ENCODE measurements at places on chromosomes 2 and 18.

DNA sequence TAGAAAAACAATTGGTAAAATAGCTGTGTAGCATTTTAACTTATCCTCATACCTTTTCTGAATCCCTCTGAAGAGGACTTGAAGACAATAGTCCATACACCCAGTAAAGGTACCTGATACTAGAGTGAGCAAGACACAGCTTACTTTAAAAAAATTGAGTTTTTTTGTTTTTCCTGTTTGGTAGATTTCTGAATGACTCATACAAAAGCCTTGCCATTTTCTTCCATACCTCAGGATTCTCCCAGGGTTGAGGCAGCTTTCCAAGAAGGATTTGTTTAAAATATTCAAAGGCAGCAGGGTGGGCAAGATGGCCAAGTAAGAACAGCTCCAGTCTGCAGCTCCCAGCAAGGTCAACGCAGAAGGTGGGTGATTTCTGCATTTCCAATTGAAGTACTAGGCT is 551.0 kb upstream of the LRATD1 start:
- DNase-seq, result no peak

GRCh38 chr2:182672466-182673165 is 43.4 kb upstream of the DNAJC10 start:
- peak; percentile 81 for DNase-seq

- DNase-seq, result no peak
Measured at GRCh38 chr2:77831471-77831870, 309.3 kb upstream of the LRRTM4 start.

- no peak for DNase-seq
Measured at GRCh38 chr2:184610891-184611290, 12.6 kb downstream of the ZNF804A start.

- no peak for DNase-seq
Measured at GRCh38 chr2:84649487-84650142, 133.3 kb downstream of the DNAH6 start.

DNA sequence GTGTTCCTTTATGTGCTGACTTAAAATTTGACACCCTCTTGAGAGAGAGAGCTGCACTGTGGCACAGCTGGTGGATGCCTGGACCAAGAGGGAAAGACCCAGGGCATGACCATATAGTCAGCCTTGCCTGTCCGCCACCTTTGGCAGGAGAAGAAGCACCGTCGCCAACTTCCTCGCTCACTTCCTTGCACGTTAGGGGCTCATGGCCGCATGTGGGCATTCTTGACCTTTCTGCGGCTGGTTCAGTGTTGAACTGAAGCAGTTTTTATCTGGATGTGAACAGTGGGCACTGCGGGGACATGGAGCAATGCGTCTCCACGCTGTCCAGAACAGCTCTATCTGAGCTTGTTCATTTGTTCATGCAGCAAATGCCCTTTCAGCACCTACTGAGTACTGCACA is 66.9 kb downstream of the TRAPPC12 start:
- no peak for DNase-seq

DNA sequence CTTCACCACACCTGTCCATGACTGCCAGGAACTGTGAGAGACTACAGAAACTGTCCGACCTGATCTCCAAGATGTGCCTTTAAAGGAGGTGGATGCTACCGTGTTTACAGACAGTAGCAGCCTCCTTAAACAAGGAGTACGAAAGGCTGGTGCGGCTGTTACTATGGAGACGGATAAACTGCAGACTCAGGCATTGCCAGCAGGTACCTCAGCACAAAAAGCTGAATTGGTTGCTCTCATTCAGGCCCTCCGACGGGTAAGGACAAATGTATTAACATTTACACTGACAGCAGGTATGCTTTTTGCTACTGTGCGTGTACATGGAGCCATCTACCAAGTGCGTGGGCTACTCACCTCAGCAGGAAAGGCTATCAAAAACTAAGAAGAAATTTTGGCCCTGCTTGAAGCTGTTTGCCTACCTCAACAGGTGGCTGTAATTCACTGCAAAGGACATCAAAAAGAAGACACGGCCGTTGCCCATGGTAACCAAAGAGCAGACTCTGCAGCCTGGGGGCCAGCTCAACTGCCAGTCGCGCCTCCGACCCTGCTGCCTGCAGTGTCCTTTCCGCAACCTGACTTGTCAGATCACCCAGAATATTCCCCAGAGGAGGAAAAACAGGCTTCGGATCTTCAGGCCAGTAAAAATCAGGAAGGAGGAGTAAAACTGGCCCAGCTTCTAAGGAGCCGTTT is 30.9 kb downstream of the SKA1 start:
- no peak for DNase-seq

DNA sequence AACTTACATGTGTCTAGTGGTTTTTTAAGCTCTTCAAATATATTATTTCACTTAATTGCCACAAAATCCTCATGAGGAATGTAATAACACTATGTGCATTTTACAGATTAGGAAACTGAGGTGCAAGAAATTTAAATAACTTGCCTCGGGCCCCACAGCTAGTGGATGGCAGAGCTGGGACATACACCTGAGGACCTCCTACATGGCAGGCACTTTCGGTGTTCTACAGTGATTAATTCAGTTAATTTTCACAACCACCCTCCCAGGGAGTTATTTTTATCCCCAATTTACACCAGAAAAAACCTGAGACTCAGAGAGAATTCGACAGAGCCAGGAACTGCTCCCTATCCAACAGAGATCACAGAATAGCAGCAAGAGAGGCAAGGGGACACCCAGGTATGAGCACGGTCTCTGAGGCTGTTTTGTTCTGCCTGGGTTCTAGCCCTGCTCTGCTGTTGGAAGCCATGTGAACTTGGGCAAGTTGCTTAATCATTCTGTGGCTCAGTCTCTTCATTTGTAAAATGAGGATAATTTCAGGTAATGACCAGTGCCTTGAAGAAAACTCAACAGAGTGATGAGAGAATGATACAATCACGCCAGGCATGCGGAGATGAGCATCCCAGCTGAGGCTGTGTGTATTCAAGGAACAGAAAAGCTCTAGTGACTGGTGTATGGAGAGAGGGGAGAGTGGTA is 82.3 kb downstream of the MYCN start:
- no peak for DNase-seq

DNA sequence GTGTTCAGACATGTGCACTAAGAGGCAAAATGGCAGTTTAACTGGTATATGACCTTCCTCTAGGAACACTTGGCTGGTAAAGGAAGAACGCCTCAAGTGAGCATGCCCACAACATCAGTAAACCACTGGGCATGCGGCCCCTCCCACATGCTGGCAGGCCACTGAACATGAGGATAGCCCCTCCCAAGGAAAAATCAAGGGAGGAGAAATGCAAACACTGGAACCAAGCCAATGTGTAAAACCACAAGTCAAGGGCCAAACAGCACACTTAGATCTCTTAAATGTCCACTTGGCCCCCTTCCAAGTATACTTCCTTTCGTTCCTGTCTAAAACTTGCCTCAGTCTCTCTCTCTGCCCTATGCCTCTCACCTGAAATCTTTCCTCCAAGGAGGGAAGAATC is 980.8 kb downstream of the TSN start:
- no peak for DNase-seq

- DNase-seq, result no peak
Measured at GRCh38 chr18:23902396-23902795, 112.2 kb upstream of the TTC39C start.

- DNase-seq, result no peak
Measured at GRCh38 chr2:142495141-142495540, 364.3 kb upstream of the LRP1B start.

- no peak for DNase-seq
Measured at GRCh38 chr2:100113990-100114433, 28.4 kb downstream of the AFF3 start.

DNA sequence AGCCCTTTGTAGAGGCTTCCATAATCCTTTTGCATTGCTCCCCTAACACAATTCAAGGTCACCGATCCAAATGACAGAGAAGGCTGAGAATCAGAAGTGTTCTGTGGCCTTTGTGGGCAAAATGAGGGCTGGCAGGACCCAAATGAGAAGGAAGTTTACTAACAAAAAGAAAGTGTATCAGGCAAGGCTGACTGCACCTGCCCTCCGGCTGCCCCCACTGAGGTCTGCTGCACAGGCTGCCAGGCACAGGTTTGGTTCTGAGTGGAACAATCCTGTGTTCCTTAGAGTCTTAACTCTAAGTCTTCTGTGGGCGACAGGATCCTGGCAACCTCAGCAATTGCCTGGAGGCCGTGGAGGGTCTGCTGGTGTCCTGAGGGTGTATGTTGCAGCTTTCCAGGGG is 568.5 kb downstream of the CMPK2 start:
- DNase-seq, result no peak

All from amniotic epithelial cell (primary cell).